ENCODE measurements at places on chromosomes 2 and 18. TPM values are rescaled to one million over a fixed set of nuclear protein-coding genes. Genes with fewer than 3 reads are reported as not detected.
A peak's percentile ranks its signal among the peaks of the same experiment; 100 is the strongest.

The SPP2 gene
- not detected for total RNA-seq

The KIAA2012 gene
- 0.47 TPM for total RNA-seq

The RAB6C gene
- 0.78 TPM for total RNA-seq

The ZNF514 gene
- total RNA-seq = 35.9 TPM

The PDE6D gene
- total RNA-seq = 25.4 TPM

The KATNAL2 gene
- total RNA-seq = 2.0 TPM

The INPP5D gene
- total RNA-seq = 2.5 TPM

The HOXD9 gene
- not detected for total RNA-seq

The MOGAT1 gene
- total RNA-seq = not detected

The PPP1R1C gene
- 2.7 TPM for total RNA-seq

The FOXD4L1 gene
- 0.31 TPM for total RNA-seq

GRCh38 chr2:39516347-39517101, 79.4 kb upstream of the MAP4K3 start:
- DNase-seq = peak; percentile 75

- DNase-seq = no peak
Measured at GRCh38 chr2:210172219-210172575, 988 bp upstream of the KANSL1L start.

GRCh38 chr2:205086662-205087061, 541.4 kb downstream of the PARD3B start:
- no peak for DNase-seq

GRCh38 chr2:163302141-163302540, 433.7 kb downstream of the FIGN start:
- no peak for DNase-seq

DNA sequence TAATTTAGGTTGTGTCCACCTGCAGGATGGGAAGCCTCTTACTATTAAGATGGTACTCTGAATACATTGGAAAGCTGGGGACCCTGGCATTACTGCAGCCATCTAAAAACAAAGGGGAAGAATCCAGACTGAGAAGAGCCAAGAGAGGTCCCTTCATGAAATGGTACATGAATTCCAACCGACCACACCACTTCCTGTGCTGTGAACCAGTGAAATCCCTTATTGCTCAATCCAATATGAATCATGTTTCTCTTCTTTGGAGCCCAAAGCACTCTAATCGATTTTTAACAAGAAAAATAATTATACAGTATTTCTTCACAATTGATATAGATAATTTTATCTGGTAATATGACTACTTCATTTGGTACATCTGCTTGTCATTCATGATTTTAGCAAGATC, 479.7 kb upstream of the RAB6C start:
- no peak for DNase-seq

DNA sequence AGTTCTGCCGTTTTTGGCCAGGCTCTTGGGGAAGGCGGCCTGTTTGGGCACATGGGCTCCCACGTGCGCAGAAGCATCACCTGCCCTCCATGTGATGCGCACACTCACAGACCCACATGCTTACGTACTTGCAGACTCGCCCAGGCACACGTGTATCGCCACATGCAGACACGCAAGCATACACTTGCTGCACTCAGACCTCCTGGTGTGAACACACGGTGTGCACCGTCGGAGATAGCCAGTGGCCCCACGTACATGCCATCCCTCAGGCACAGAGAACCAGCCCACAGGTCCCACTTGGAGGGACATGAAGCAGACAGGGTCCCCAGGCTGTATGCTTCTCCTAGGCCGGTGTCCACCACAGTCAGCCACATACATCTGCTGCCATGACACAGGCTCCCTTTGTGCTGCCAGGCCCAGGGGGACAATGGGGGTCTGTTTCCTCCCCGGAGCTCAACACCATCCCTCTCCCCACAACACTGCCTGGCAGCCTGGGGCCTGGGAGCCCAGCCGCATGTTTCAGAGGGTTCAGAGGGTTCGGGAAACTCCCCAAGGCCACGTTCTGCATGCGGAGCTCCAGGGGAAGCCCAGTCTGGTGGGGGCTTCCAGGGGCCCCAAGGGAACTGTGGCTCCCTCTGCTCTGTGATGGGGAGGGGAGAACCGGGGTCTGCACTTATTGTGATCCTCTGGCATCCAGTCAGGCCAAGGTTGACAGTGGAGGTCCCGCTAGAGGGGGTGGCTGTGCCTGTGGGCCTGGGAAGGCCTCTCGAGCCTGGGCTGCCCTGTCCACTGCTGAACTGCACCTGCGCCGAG, 208.1 kb upstream of the HAAO start:
- peak; percentile 51 for DNase-seq

DNA sequence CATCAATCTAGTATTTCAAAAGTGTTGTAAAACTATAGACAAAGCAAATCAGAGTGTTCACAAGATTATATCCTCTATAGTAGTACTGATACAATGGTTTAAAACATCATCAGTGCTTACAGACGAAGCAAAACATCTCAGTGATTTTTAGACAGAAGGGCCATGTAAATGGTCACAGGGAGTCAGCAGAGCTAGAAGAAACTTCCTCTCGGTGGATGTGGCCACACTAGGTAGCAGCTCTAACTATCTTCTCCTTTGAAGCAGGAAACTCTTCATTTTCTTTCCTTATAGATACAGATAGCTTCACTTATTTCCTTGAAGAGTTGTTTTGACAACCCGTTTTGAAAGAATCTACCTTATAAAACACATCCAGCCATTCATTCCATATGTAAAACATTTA, 80.4 kb upstream of the CD226 start:
- DNase-seq = no peak

DNA sequence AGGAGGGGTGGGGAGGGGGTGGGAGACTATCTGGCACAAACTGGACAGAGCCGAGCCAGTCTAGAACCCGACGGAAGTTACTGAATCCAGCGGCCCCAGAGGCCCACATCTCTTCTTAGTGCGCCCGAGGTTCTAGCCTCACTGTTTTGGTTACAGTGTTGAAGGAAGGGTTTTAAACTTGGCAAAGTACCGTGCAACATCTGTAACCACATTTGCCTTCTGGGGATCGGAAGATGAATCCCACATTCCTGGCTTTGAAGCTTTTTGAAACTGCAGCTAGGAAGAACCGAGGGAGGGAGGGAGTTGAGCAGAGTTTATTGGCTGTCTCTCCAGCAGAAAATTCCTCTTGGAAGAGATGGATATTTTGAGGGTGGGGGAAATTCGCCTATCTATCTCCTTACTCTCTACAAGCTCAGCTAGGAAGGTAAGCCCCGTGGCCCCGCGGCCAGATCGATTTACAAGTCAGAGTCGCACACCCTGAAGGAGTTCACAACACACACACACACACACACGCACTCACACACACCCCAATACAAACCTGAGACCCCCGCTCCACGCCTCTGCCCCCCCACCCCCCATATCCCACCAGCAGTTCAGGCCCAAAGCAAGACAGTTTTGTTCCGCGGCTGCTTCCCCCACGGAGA, 1.0 kb downstream of the ACVR1 start:
- peak; percentile 6 for DNase-seq

GRCh38 chr2:196415384-196415783, 224.1 kb upstream of the CCDC150 start:
- no peak for DNase-seq

GRCh38 chr2:85797921-85798320, 44.1 kb downstream of the ATOH8 start:
- DNase-seq = no peak

DNA sequence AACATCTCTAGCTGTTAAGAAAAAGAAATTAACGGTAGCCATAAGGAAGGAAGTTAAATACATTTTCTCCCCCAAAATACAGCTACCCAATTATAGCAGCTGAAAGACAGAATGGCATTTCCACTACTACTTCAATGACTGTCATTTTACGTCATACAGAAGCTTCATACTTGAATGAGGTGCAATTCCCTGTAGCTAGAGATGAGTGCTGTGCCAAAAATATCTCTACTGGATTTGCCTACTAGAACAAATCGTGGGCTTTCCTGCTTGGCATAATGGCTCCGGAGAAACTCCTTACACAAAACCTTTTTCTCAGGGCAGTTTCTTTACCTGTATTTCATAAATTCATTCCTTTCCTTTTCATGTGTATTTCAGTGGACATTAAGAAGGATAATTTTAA, 36.3 kb upstream of the NRXN1 start:
- no peak for DNase-seq

- DNase-seq = no peak
Measured at GRCh38 chr2:201183365-201183727, 405 bp downstream of the CASP10 start.

GRCh38 chr18:35136248-35136647, 95.0 kb downstream of the MAPRE2 start:
- no peak for DNase-seq

DNA sequence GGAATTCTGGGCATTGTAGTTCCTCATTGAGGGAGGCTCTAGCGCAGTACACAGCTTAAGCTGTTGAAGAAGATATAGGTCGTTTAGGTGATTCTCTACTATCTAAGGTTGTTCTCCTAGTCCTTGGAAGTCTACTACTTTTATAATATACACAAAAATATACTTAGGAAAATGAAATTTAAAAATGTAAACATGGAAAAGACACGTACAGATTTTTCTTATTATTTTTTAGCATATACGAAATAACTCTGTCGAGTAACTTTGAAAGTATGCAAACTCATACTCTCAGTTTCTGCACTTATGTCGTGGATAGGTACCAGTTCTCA, 272 bp upstream of the FASTKD1 start:
- DNase-seq = no peak

Data from occipital lobe (tissue), 3 donors.